ENCODE measurements at places on chromosomes 12 and 14.
A peak's percentile ranks its signal among the peaks of the same experiment; 100 is the strongest.

DNA sequence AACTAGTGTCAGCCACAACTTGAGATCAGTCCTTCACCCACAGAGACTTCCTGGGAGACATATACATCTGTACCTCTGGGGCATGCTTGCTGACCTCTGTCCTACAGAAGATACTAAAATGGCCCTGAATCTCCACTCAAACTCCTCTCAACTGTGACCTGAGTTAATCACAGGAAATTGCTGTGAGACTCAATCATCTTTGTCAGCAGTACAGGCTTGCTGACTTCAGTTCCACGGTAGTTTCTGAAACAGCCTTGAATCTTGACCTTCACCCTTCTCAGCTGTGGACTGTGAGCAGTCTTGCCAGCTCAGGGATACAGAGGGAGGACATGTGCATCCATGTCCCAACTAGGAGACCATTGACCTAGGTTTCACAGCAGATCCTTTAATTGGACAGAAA, 1.4 kb upstream of the KLRC1 start:
- DNase-seq: no peak

DNA sequence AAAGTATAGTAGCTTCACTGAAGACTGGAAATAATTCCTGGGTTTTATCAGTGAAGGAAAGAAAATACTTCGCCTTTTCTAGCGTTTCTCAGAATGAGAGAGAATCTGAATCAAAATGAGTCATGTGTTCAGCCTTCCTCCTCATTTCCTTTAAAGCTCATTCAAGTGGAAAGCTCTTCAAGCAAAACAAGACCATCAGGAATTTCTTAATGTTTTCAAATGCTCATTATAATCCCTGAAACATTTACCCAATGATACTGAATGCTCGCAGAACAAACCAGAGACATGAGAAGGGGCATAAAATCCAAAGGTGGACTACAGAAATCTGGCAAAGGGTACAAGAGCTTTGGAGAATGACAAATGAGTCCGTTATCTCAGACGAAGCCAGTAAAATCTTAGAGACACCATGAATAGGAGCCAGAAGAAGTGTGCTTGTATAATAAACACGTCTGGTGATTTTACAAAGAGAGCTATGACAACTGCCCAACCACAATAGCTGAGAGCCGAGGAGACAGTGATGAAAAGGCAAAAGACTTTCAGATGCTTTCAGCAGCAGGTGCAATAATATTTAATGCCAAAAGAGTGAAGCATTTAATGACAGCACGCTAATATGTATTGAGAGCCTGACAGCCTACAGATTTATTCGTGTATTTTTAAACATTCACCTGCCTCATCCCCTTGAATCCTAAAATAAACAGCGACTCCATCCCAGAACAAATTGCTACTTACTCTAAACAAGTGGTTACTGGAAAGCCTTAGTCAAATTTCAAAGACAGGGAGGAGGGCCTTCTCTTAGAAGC, 19.0 kb downstream of the SPRING1 start:
- no peak for DNase-seq

DNA sequence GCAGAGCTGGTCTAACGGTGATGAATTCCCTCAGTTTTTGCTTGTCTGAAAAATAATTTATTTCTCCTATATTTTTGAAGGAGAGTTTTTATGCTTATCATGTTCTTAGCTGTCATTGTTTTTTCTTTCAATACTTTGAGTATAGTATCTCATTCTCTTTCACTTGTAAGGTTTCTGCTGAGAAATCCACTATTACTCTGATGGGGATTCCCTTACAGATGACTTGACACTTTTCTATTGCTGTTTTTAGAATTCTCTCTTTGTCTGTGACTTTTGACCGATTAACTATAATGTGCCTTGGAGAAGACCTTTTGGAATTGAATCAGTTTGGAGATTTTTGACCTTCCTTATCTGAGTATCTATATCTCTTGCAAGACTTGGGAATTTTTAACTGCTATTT, 139.6 kb downstream of the PRKD1 start:
- no peak for DNase-seq

- no peak for DNase-seq
These were observed 173.6 kb upstream of the MGAT4C start for GRCh38 chr12:86429824-86430223.

DNA sequence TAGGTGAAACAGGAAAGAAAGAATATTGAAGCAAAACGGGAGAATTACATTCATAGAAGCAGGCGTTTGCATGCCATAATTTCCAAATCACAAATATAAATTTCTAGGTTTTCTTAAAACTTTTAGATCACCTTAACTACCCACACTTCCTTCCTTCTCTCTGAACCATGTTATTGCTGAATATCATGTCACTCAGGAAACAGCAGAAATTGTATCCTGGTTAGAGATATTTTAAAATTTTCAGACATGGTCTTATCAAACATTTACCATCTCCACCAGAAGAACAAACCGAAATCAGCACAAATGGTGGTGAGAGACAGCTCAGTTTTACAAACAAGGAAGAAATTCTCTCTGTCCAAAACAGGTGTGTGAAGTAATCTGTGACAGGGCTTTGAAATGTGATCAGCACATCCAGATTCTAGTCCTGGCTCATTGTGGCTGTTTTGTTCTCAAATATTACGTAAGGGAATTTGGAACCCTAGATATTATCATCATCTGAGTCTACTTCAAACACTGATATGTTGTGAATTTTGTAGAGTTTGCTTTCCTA, 16.3 kb downstream of the TESPA1 start:
- DNase-seq: no peak

DNA sequence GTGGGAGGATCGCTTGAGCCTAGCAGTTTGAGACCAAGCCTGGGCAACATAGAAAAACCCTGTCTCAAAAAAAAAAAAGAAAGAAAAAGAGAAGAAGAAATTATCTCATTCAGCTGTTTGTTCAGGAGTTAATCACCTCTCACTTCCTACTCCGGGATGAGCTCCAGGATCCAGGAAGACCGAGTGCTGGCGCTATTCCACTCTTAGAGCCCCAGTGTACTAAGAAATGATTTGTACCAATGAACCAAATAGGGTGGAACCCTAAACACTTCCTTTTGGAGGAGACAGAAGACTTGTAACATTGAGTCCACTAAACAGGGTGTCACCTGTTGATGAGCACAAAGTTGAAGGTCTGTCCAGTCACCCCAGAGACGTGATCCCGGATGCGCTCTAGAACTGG, 3.6 kb downstream of the ALKBH2 start:
- DNase-seq: no peak

DNA sequence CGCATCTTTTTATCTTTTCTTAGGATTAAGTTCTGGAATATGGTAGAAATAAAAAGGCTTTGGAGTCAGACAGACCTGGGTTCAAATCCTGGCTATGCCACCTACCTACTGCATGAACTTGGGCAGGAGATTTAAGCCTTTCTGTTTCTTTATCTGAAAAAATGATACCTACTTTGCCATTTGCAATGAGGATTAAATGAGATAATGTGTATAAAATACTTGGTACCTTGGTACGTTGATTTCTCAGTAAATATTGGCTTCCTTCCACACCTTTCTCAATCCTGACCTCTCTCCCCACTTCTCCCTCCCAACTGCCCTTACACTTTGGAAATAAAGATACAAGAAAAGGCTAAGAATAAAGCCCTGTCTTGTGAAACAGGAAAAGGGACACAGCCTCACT, 172.6 kb downstream of the PAX9 start:
- no peak for DNase-seq

DNA sequence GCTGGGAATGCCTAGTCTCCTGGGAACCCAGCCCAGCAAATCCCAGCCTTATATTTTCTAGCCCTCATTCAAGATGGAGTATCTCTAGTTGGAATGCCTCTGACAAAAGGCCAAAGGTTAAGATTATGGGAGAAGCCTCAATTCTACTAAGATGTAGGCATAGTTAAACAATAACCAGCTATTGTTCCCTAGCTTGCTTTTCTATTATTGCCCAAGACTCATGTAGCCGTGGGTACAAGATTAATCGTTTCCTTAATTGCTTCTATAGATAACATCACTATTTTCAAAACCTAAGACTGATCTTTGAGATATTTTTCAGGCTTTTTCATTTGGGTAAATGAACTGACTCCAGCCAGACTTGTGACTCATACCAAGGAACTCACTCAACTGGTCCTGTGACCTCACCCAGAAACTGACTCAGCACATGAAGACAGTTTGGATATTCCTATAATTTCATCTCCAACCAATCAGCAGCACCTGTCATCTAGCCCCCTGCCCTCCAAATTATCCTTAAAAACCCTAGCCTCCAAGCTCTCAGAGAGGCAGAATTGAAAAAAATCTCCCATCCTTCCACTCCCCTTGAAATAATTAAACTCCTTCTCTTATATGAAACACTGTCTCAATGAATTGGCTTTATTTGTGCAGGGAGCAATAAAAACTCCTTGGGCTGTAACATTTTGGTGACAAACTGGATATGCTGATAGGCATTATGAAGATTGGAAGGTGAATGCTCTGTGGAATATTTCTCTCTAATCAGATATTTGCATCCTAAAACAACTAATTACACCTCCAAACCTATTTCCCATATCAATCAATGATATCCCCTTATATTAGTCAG, 589.0 kb downstream of the C12orf50 start:
- no peak for DNase-seq

DNA sequence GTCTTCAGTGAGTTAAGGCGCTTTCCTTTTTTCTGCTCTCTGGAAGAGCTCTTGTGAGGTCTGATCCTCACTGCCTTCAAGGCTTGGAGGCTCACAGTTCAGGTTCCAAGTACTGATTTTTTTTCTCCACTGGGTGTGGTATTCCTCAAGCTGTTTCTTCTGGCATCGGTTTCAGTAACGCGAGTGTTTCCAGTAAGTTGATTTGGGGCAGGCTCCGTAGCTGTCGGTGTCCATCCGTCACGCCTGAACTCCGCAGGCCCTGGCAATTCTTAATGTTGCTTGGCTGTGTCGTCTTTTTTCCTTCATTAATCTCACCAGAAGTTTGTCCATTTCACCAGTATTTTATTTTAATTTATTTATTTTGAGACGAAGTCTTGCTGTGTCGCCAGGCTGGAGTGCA, 30.6 kb downstream of the LRCOL1 start:
- no peak for DNase-seq

DNA sequence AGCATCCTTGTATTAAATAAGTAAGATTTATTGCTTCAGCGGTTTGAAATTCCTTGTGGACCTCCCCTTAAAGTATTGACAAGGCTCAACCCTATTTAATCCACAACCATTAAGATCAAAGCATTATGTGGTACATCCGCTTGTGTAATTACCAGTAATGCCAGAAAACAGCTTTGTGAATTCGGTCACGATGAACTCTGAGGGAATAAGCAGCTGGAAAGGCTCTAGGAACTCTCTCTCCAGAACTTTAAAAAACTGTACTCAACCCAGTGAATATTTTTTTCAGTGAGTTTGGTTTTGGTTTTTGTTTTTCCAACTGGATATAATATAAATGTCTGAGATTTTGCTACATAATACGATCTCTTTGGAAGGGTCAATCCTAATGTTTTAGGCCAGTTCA, 49.3 kb upstream of the DIO2 start:
- no peak for DNase-seq

DNA sequence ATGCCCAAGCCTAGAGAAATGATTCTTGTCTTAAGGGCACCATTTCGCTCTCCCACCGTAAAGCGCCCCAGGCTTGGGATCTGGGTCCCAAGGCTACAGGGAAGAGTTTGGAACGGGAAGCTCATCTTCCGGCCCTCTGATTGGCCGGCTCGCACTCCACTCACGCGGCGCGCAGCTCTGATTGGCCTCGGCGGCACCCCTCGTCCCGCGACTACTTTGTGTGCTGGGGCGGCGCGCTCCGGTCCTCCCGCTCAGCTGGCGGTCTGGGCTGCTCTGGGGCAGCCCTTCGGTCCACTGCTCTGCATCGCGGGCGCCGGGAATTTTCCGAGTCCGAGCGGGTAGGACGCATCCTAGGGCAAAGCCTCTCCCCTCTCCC, 886 bp upstream of the FUT8 start:
- peak; percentile 93 for DNase-seq

GRCh38 chr12:104669851-104670337, 213.1 kb downstream of the CHST11 start:
- no peak for DNase-seq

- no peak for DNase-seq
These were observed 40.9 kb downstream of the OSBPL8 start for GRCh38 chr12:76518699-76519098.

- DNase-seq: no peak
These were observed 29.6 kb downstream of the PIGH start for GRCh38 chr14:67570453-67570852.

DNA sequence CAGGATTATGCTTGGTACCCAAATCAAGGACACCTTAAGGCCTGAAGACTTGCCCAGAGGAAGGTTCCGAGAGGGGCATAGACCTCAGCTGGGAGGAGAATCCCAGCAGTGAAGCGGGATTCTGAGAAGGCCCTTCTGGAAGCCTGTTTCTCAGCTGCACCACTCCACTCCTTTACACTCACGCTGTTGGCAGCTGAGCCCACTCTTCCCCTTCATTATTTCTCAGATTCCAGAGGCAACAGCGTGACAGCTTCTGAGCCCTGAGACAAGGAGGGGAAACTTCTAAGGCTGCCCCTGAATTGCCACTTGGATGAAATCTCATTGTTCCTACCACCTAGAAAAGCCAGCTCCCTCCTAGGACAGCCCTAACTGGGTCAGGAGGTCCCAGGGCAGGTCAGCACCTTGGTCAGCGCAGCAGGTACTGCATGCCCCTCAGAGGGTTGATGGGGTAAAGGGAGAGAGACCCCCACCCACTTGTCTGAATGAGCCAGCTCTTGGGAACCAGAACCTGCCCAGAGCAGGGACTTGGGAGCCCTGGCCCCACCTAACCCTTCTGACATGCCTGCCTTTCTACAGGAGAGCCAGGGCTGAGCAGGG, 53.9 kb downstream of the ISCA2 start:
- DNase-seq: no peak

DNA sequence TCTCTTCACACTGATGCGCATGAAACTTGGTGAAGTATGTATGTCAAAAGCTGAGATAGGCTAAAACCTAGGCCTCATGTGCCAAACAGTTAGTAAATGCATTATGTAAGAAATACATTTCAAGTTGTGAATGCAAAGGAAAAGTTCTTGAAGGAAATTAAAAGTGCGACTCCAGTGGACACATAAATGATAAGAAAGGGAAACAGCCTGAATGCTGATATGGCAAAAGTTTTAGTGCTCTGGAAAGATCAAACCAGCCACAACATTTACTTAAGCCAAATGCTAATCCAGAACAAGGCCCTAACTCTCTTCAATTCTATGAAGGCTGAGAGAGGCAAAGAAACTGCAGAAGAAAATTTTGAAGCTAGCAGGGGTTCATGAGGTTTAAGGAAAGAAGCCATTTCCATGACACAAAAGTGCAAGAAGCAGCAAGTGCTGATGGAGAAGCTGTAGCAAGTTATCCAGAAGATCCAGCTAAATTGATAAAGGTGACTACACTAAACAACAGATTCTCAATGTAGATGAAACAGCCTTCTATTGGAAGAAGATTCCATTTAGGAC, 74.2 kb downstream of the GARIN6 start:
- DNase-seq: no peak

- DNase-seq: no peak
These were observed 34.3 kb downstream of the CCNK start for GRCh38 chr14:99515301-99516155.

DNA sequence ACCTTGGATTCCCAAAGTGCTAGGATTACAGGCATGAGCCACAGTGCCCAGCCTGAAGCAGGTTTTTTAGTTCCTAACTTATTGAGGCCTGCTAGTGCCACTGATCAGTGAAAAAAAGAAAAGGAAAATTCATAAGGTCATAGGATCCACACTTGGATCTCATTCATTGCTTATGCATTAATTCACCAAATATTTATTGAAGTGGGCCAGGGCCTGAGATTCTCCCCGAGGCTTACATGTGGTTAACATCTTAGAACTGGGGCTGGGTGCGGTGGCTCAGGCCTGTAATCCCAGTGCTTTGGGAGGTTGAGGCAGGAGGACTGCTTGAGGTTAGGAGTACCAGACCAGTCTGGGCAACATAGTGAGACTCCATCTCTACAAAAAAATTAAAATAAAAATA, 29.5 kb upstream of the MAP1LC3B2 start:
- DNase-seq: no peak
